Mesothelial cell of epicardium (in vitro differentiated cells): ENCODE measurements at places on chromosomes 2 and 18. TPM values are rescaled to one million over a fixed set of nuclear protein-coding genes. Genes with fewer than 3 reads are reported as not detected.

The EVX2 gene
- 0.07 to 0.09 TPM in 2 of 3 replicates, not detected in the other for total RNA-seq

The GPR35 gene
- total RNA-seq, result 5.4 to 6.0 TPM (median 6.0 TPM) in 3 replicates

The FZD7 gene
- 126 to 132 TPM (median 132 TPM) in 3 replicates for total RNA-seq

The DSEL gene
- total RNA-seq, result 6.3 to 6.5 TPM (median 6.4 TPM) in 3 replicates

The GPR155 gene
- total RNA-seq, result 4.4 to 7.2 TPM (median 4.6 TPM) in 3 replicates

The HOXD13 gene
- 0.49 to 0.63 TPM (median 0.56 TPM) in 3 replicates for total RNA-seq

The FBXO41 gene
- 7.6 to 8.1 TPM (median 7.8 TPM) in 3 replicates for total RNA-seq

The SCYGR6 gene
- total RNA-seq, result not detected in 3 replicates

GRCh38 chr2:197174539-197175094, 136.0 kb downstream of the ANKRD44 start:
- DNase-seq, result no peak

- DNase-seq, result no peak
These were observed 331.1 kb downstream of the PTPRM start for GRCh38 chr18:7898181-7898580.

DNA sequence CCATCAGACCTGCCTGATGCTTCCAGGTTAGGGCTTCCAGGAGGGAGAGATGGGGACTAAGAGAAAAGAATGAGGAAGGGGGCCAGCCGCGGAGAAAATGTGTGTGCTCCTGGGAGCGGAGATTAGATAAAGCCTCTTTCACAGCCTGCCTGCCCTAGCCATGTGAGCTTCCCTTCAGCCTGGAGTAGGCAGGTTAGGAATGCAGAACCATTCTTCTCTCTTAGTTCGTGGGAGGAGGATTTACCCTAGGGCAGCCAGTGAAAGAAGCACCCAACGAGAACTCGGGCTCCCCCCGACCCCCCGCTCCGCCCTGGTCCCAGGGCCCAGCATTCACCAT, 36.1 kb downstream of the POMC start:
- no peak for DNase-seq

DNA sequence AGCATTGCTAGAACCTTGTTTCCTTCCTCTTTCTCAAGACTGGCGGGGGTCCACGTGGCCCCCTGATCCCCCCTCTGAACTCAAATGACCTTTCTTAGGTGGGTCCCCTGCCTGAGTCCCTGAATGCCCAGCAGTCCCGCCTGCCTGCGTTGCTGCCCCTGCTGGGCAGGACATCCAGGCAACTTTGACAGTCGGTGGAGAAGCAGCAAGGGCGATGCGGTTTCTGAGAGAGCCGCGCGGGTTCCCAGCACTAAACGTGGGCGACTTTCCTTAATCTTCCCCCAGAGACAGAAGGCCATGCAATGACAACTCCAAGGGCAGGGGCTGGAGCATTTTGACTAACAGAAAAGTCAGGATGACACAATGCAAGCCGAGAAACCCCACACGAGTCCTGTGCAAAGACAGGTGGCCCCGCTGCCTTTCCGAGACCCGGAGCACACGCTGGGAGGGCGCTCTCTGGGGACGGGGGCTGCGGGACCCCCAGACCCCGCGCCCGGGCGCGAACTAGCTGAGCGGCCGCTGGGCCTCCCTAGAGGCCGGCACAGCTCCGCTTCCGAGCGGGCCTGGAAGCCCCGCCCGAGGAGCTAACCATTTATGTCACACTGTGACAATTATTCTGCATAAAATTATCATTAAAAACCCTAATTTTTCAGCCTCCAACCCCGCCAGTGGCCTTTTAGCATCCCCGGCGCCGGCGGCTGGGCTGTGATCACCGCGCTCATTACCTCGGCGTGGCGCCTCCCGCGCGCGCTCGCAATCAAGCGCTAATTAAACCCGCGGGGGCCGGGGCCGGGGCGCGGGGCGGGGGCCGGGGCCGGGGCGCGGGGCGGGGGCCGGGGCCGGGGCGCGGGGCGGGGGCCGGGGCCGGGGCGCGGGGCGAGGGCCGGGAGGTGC, 27.4 kb downstream of the ASB18 start:
- no peak for DNase-seq

GRCh38 chr18:49921318-49921985, 108.1 kb upstream of the ACAA2 start:
- no peak for DNase-seq

DNA sequence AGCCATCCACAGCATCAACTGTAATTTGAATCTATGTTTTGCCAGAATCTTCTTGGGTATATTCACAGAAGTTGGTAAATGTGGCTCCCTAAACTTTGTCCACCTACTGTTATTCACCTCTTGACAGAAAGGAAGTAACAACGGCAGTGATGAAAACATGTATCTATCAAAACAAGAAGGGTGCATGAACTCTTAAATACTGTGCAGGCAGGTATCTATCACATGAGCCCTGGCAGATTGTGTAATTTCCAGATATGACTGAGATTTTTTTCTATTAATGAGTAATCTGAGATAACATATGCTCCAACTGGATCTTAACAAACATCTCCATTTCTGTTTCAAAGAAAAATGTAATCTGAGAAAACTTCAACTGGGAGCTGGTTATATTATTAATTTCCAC, 36.6 kb downstream of the SFT2D3 start:
- DNase-seq, result no peak
